ENCODE measurements at places on chromosomes 4 and X.

DNA sequence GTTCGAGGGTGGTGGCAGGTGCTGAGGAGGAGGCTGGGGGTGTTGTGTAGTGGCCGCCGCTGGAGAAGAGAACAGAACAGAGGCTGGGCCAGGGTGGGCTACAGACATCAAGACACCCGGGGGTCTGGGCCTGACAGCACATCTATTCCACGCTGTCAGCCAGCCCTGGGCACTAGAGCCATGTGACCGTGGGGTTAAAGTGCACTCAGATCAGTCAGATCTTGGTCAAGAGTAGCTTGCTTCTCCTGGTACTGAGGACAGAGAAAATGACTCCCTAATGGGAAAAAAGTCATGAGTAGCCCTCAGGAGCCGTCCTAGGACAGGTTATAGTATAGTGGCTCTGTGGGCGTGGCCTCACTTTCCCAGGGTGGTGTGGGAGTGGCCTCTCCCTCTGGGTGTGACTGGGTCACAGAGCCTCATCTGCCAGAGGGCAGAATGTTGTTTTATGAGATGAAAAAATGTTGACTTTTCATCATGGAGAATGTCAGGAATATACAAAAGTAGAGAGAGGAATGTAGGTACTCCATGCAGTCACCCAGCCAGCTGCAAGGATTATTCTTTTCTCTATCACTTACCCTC lies 19.4 kb downstream of the TRMT44 start:
- no peak for DNase-seq

DNA sequence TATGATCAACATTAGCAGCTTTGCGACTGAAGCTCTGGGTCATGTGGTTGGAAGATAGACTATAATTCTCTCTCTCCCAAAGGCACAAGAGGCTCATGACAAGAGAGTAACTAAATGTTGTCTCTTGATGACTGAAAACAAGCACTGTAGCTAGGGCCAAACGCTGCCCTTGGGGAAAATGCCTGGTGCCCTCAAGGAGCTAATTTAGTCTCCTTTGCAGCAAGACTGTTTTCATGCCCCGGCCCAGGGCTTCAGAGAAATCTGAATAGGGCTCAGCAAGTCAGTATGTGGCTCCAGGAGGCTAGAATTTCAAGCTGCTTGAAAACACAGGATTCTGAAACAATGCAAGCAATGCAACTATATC lies 411.9 kb downstream of the GPAT3 start:
- no peak for DNase-seq

- no peak for DNase-seq
These were observed 38.1 kb upstream of the ATXN3L start for GRCh38 chrX:13357925-13358324.

DNA sequence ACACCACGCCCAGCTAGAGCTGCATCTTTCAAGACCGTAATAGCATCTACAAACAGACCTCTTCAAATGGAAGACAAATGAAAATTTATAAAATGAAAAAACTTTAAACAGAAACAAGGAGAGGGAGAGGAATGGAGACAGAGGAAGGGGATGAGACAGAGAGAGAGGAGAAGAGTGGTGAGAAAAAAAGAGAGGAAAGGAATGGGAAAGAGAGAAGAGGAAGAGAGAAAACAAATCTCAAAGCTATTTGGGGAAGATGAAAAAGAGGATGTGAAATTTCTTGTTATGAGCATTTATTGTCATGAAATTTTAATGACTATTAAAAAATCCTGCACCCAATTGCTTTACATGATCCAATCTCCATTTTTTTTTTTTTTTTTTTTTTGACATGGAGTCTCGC lies 726.9 kb downstream of the GRID2 start:
- no peak for DNase-seq

- no peak for DNase-seq
These were observed 317.0 kb downstream of the ADGRL3 start for GRCh38 chr4:61517144-61517543.

GRCh38 chrX:108736509-108737479 lies at the start of gene IRS4:
IRS4 (minus strand) TSS chrX:108736563.
- no peak for DNase-seq

DNA sequence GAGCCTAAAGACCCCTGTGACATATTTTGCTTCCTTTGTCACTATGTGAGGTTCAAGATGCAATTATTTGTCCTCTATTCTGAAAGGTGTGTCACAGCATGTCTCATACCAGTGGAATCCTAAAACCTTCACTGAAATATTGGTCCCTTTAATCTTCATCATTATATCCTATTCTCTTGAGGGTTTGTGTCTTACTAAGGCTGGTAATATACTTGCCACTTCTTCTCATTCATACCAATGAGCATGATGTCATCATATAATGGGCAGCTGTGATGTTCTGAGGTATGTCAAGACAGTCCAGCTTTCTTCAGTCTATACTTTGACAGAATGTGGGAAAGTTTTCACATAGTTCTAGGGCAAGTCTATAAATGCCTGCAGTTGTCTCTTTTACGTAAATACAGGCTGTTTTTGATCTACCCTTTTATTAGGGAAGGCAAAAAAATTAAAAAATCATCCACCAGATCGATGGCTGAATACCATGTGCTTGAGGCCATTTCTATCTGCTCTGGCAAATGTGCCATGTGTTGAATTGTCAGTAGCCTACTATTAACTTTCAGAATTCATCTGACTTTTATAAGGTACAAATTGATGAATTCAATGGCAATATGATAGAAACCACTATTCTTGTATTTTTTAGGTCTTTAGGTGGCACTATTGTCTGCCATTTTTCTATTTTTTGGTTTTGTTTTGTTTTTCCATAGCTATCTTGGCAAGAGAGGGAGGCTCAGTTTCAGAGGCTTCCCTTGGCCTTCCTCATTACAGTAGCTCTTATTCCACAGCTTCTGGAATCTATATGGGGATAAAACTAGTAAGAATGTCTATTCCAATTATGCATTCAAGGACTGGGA lies 209.0 kb downstream of the PPARGC1A start:
- no peak for DNase-seq

GRCh38 chr4:4401036-4401435 lies 14.1 kb downstream of the NSG1 start:
- no peak for DNase-seq

- no peak for DNase-seq
These were observed 14.0 kb downstream of the PDGFC start for GRCh38 chr4:156957556-156957955.

DNA sequence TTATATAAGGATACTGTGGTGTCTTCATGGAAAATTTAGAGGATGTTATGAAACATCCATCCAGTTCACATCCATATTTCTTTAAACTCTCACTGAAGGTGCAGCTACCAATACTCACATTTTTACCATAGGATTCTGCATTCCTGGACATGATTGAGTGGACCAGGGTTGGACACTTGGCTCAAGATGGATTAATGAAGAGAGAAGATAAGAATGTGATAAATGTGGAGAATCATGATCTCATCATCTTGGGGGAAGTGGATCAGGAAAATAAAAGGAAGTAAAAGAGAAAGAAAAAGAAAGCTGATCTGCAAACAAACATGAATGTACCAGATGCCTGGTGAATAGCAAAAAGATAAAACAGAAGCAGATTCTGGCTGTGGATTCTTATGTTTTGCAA lies 175.4 kb downstream of the NPFFR2 start:
- no peak for DNase-seq

DNA sequence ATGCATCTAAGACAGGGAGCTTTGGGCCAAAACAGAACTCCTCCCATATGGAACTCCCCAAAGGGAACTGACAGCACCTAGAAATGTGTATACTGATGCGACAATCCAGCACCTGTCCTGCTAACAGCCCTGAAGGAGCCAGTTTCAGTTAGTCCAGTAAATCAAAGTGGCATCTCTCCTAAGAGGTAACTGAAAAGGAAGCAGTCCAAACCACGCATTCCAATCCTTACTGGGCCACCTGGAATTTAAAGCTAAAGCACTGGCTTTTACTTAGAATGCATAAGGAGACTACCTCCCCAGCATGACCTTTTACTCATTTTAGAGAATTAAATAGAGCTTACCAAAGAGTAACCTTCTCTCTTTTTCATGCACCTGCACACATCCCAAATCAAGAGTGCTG lies 586.8 kb upstream of the PITX2 start:
- DNase-seq: no peak
